ENCODE measurements at places on chromosomes 5 and 9.

- no peak for DNase-seq
Measured at GRCh38 chr9:92170848-92171247, 55.6 kb upstream of the SPTLC1 start.

- DNase-seq = no peak
Measured at GRCh38 chr5:132774896-132775295, 2.1 kb downstream of the SEPTIN8 start.

DNA sequence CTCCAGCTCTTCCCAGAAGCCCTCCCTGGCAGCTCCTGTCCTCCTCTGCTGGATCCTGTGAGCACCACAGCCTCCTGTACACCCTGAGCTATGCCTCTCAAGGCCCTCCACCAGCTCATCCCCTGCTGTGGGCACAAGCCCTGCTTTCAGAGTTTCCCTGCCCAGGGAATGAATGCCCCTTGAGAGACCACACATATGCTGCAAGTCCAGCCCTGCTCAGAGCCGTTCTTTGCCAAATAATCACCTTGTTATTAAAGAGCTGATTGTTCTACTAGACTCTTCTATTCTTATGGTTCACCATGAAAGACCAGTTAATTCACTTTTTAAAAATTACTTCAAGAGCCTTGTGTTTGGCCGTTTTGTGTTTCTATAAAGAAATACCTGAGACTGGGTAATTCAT is 121.5 kb downstream of the MVB12B start:
- no peak for DNase-seq

- DNase-seq = no peak
Measured at GRCh38 chr5:15365070-15365469, 134.9 kb upstream of the FBXL7 start.

DNA sequence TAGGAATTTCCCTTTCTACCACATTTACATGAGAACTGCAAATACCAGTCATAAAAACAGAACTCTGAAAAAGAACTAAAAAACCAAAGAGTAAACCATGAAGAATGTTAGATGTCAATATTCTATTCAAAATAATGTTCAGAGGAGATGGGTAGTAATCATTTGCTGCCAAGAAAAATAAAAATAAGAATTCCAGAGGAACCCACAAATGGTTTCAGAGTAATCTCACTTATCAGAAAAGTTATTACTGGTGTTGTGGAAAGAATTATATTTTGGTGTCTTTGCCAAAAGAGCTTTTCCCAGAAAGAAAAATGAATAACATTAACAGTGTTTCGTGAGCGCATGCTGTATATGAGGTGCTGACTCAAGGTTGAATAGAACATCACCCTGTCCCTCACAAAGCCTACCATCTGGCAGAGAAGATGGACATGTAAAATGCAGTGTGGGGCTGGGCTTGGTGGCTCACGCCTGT is 35.6 kb downstream of the GPR21 start:
- no peak for DNase-seq

- no peak for DNase-seq
Measured at GRCh38 chr5:103539376-103540330, 22.9 kb downstream of the NUDT12 start.

GRCh38 chr5:79727451-79728355 is 38.1 kb downstream of the CMYA5 start:
- no peak for DNase-seq

- no peak for DNase-seq
Measured at GRCh38 chr5:178454303-178454702, 135.9 kb downstream of the COL23A1 start.

GRCh38 chr5:115298811-115299210 is 2.4 kb upstream of the CCDC112 start:
- no peak for DNase-seq

DNA sequence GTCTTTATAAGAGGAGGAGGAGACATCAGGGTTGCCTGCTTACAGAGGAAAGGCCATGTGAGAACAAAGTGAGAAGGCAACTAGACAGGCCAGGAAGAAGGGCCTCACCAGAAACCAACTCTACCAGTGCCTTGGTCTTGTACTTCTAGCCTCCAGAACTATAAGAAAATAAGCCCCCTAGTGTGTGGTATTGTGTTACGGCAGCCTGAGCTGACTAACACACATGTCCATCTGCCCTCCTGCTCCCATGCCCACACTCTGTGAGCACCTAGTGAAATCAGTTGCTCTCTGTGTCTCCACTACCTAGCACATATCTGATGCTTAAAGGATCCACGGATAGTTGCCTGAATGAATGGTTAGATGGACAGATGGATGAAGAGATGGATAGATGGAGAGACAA is 6.9 kb downstream of the AK3 start:
- DNase-seq = no peak

DNA sequence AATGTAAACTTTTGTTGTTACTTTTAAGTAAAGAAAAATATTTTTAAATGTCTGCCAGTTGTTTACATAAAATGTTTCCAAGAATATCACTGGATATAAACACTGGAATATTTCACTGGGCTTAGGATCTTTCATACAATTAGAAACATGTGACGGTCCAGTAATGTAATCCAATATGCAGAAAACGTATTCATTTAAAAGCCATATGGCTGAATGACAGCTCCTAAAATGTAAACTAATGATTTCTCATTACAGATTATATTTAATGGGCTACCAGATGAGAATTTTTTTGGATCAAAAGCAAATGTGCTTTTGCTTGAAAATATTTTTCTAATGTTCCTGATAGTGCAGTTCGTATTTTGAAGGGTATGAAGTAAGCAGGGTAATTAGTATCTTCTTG is 124.3 kb downstream of the TTC39B start:
- DNase-seq = no peak

- no peak for DNase-seq
Measured at GRCh38 chr5:136840601-136841000, 475.3 kb upstream of the TRPC7 start.

- DNase-seq = no peak
Measured at GRCh38 chr5:34708777-34709176, 52.6 kb downstream of the RAI14 start.

- no peak for DNase-seq
Measured at GRCh38 chr9:83537331-83538171, 650 bp downstream of the FRMD3 start.

DNA sequence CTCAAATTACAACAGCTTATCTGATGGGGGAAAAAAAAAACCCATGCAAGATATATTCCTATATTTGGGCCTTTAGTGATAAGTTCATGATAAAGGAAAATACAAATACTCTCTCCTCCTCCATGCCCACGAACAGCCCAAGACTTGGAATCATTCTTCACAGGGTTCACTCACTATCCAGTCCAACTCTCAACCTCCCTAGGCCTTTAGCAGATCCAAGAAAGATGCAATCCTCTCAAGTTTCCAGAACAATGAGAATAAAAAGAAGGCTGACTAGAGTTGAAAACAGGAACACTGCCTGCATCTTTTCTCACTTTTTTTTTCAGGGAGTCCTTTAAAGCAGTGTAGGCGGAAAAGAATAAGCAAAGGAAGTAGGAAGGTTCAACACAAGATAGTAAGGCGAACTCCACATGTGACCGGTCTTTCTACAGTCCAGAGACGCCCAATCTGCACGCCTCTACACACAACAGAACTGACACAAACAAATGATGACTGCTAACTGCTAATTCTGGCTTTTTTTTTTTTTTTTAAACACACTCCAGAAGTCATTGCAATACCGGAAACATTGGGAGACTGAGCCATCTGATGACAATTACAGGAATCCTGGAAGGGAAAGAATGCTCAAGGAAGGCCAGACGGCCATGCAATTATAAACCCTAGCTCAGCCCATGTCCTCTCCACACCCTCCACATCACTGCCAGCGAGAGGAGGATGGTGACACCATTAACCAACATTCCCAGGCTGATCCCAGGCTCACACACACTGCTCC is 75.4 kb downstream of the BNC2 start:
- DNase-seq = no peak

DNA sequence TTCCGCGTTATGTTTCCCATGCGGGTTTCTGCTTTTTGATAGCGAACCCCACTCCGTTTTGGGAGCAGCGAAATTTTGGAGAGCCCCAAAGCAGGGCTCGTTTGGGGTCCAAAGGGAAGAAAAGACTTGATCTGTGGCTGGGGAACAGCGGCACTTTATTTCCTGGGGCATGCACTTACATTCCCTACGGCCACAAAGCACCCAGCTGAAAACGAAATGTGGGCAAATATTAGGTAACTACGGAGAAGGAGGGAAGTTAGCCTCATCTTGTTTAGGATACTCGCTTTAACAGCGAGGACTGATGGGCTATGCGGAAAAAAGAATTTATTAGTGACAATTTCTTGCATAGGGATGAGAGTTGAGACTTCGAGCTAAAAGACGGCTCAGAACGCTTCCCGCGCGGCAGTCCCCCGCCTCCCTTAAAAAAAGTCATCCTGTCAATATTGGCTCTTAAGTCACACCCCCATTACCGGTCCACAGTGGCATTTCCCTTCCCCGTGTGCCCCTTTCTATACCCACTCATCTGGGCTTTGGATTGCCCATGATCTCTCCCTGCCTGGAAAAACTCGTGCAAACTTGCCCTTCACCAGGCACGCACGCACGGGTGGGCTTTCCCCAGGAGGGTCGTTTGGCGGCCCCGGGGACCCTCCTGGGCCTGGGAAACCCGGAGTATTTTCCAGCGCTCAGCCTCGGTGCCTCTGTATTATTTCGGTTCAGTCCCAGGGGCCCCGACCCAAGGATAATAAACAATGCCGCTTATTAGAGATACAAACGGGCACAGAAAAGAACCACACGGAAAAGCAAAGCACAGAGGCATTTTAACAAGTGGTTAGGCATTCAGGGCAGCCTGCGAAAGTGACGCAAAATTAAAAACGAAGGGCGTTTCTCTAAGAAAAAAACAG is 35.8 kb upstream of the NFIB start:
- no peak for DNase-seq

DNA sequence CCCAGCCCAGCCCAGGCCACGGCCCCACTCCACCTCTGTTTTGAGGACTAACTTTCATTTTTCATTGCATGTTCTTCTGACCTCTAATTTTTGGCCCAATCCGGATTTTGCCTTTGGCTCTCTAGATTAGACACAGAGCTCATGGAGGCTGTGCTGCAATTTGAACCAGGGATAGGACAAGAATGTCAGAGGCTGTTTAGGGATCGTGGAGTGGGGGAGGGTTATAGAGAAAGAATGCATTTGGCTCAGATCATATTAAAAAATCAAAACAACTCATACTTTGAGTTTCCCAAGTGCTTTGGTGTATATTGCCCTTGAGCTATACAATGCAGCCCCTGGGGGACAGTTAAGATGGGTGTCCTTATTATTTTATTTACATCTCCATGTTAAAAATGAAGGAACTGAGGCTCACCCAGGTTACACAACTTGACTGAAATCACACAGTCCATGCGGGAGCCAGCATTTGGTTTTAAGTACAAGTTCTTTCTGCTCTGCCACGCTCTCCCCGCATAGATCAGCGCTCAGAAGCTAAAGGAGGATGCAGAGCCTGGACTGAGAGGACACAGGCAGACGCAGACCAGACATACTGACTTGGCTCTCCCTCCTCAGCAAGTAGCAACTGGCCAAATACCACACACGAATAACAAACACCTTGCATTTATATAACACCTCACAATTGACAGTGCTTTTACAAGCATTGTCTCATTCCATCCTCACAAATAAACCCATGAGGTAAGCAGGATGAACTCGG is 126.4 kb upstream of the RAI14 start:
- no peak for DNase-seq

DNA sequence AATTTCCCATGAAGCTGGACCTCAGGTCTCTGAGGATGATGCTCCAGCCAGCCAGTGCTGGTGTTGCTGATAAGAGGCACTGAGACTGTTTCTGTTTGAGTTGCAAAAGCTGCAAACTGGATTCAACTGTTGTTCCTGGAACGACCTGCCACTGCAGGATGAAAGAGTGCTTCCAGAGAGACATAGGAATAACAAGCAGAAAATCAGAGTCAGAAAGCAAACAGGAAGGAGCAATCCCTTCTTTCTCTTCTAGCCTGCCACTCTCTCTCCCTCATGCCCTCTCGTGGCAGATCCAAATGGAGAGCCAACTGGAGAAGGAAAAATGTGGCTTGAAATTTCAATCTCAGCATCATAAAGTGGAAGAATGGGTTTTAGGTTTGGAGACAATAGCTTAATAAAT is 110.4 kb downstream of the STARD4 start:
- DNase-seq = no peak

DNA sequence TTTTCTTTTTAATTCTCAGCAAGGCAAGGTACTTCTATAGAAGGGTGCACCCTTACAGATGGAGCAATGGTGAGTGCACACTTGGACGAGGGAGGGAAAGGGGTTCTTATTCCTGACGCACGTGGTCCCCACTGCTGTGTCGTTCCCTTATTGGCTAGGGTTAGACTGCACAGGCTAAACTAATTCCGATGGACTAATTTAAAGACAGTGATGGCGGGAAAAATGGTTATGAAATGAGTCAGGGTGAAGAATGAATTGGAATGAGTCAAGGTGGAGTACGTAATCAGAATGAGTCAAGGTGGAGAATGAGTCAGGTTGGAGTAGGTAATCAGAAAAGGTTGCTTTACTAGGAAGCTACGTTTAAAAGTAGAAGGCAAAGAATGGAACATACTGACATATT is 2.1 kb upstream of the HMGCS1 start:
- no peak for DNase-seq

- no peak for DNase-seq
Measured at GRCh38 chr9:21728781-21729180, 73.7 kb upstream of the MTAP start.

DNA sequence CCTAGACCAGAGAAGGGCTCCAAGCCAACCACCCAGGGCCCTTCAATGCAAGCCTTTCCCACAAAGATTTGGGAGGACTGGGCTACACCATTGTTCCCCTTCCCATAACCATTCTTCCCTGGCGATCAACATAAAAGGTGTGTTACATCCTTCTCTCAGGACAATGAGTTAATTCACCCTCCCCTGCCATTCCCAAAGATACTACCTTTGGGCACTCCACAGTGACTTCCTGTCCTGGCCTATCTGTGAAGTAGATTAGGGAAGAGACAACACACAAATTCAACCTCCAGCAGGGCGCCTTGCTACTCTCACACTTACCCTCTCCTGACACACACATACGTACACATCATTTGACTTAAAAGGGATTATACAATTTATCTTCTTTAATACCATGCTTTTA is 23.2 kb upstream of the IL17B start:
- DNase-seq = no peak

GRCh38 chr5:134997015-134997414 is 29.3 kb downstream of the CATSPER3 start:
- no peak for DNase-seq

GRCh38 chr9:86344818-86345217 is 9.4 kb downstream of the TUT7 start:
- DNase-seq = no peak

DNA sequence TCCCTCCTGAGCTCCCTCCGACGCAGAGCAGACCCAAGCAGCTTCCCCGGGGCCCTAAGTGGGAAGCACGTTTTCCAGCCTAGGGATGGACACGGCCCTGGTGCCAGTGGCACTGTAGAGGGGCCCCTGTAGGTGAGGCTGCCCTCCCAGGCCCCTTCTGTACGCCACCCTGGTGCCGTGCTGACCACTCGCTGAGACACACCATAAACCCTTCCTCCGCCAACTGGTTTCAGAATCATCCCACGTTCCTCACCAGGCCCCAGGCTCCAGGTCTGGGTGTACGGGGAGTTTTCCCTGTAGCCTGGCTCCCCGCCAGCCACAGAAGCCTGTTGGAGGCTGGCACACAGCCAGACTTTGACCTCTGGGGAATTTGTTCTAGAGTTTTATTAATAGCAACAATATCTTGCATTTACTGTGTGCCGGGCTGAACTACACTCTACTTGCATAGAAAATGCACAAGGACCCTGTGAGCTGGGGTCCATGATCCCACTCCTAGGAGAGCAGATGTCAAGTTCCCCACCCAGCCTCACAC is 18.2 kb upstream of the WDR38 start:
- no peak for DNase-seq

All from substantia nigra (tissue), 51 donors.